SK-N-SH (cell line): ENCODE measurements at places on chromosomes 1 and 21.

DNA sequence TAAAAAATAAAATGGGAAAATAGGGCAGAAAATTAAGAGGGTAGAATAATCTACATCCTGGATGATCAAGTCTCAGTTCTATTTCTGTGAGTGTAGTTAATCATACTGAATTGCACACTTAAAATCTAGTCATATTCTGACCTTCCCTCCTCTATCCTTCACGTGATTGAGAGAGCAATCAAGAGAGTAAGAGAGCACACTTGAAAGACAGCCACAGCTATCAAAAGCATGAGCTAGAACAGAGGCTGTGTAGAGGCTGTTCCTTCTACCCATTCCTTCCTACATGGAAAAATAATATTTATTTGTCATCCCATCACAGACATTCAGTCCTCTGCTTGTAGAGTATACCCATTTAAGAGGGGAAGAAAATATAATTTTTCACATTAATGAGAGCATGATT lies 52.4 kb downstream of the PHC2 start:
- no peak for DNase-seq

- DNase-seq: no peak
Observed at GRCh38 chr1:57003398-57004139, 37.8 kb upstream of the C8B start.

GRCh38 chr1:20197329-20197791 lies 11.0 kb upstream of the PLA2G2C start:
- no peak for DNase-seq

DNA sequence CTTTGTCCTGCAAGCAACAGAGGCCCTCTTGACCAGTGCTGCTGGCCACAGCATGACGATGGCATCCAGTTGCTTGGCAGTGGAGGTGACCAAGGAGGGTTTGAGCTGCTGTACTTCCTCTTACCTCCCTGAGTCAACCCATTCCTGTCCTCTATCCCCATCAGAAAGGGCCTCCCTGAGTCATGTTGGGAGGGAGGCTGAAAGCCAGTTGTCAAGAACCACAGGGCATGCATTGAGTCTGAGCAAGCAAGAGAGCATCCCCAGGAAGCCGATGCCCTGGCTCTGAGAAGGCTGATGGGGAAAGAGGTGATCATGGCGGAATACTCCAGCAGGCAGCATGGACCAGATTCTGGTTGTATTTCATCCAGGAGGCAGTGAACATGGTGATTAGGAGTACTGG lies 69.6 kb downstream of the LACTBL1 start:
- no peak for DNase-seq

GRCh38 chr1:61504852-61505390 lies 220.0 kb downstream of the TM2D1 start:
- no peak for DNase-seq

DNA sequence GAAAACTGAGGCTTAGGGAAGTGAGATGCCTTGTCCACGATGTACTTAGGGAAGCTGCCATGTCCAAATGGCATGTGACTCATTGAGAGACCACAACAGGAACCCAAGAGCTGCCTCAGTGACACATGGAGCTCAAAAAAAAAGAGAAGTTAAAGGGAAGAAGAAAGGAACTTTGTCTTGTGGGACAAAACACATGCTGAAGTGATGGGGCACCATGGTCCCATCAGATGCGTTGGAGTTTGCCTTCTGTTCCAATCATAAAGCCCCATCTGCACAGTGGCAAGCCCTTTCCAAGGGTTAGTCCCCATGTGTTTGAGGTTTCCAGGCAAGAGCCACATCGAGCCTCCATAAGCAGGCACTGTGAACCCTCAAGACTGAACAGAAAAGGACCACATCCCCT lies 8.0 kb downstream of the MED8 start:
- no peak for DNase-seq

DNA sequence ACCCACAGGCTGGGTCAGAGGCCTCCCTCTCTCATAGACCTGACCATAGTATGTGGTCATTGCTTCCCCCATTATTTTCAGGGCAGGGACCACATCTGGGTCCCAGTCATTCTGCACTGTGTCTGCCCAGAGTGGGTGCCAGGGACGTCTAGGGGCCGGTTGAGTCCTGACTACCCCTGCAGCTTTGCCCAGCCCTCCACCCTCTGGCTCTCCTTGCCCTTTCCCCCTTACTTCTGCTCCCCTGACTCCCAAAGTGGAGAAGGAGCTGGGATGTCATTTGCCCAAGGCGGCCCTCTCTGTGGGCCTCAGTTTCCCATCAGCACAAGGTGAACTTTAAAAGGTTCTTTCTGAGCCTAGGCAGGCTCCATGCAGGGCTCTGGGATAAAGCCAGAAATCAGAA lies 4.3 kb upstream of the TTC22 start:
- no peak for DNase-seq

DNA sequence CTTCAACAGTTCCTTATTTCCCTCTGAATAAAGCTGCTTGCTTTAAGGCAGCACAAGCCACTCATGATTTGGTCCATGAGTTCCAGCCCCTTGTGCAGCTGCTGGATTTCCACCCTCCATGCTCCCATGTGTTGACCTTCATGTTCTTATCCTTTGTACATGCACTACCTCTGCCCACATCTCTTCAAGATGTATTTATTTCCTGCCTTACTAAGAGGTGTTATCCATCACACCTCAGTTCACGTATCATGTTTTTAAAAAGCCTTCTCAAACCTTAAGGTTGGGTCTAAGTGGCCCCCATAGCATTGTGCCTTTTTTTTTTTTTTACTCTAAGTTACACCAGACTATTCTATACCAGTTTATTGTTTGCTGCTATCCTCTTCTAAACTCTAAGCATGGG lies 107.7 kb downstream of the SIPA1L2 start:
- no peak for DNase-seq

- no peak for DNase-seq
Observed at GRCh38 chr1:11188858-11189451, at the start of gene ANGPTL7. ANGPTL7 (plus strand) TSS chr1:11189355; CDS start chr1:11189580, 225 bp downstream.

- no peak for DNase-seq
Observed at GRCh38 chr1:206939841-206940587, 6.3 kb downstream of the PIGR start.

DNA sequence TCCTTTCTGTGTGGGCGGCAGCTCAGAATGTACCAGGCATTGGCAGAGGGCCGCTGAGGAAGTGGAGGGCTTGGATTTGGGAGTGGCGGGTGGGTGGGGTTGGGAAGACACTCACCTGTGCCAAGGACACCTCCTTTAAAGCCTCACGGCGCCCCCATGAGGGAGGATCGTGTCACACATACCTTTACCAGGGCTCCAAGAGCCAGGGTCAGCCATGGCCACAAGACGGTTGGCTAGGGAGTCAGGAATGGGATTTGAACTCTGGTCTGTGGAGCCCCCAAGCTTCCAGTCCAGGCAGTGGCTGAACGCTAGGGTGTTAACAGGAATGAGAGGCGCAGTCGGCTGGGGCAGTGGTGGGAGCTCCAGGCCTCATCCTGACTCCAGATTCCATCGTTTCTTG lies 4.6 kb downstream of the NBL1 start:
- peak; percentile 43 for DNase-seq
